ENCODE measurements at places on chromosomes 1 and 21.
A peak's percentile ranks its signal among the peaks of the same experiment; 100 is the strongest.

- no peak for DNase-seq
Measured at GRCh38 chr1:64179588-64179987, 23.8 kb upstream of the UBE2U start.

DNA sequence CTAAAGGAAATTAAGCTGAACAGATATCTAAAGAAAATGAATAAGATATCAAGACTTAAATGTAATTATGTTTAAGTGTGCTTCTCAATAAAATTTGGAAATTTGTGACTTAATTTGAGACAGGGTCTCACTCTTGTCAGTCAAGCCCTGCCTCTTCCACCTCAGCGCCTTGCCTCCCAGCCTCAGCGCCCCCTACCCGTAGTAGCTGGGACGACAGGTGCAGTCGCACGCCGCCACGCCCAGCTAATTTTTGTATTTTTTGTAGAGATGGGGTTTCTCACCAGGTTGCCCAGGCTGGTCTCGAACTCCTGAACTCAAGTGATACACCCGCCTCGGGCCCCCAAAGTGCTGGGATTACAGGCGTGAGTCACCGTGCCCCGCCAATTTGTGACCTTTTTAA, 117.0 kb downstream of the CLEC20A start:
- DNase-seq: no peak

- DNase-seq: no peak
Measured at GRCh38 chr1:32047701-32048100, 25.0 kb upstream of the TMEM39B start.

- no peak for DNase-seq
Measured at GRCh38 chr1:108554682-108555427, 5.0 kb upstream of the EEIG2 start.

- DNase-seq: no peak
Measured at GRCh38 chr21:17402937-17403336, 109.9 kb upstream of the CXADR start.

DNA sequence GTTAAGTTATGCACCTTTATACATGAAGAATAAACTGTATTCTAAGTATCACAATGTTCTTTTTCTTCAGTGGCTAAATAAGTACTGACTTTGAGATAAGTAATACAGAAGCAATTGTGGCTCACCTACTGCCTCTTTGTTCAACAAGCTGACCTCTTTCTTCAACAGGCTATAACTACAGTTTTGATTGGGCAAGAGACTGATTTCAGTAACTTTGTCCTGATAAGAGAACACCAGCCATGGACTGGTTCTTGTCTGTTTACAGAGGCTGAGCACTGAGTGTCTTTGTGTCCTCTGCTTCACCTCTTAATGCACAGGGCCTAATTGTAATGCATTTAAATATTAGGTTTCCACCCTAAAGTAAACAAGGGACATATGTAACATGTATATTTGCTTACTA, 34.6 kb upstream of the PDE4B start:
- DNase-seq: no peak

DNA sequence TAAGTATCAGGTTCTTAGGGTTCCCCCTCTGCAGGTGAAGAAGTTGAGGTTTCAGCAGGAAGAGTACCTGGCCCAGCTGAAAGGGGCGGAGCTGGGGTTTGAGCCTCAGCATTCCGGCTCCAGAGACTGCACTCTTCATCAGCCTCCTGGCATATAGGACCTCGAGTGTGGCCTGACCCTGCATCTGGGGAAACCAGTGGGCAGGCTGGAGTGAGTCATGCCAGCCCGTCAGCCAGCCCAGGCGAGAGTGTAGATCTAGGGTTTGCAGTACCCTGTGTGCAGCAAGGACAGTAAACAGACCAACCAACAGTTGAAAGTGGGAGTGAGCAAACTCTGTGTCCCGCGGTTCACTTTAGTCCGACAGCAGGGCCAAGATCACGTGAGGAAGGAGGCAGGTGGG, 14.1 kb downstream of the MFSD2A start:
- DNase-seq: no peak

DNA sequence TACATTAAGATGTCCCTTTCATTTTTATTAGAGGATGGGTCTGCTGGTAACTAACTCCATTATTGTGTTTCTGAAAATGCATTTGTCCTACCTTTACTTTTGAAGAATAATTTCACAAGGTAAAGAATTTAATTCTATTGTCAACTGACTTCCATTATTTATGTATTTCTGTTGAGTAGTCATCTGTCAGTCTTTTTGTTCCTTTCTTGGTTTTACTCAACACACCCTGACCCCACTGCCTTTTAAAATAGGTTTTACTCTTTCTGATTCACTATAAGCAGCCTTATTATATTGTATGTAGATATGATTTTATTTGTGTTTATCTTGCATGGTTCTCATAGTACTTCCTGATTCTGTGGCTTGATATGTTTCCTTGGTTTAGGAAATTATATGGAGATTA, 237.5 kb downstream of the TGFB2 start:
- DNase-seq: no peak

GRCh38 chr1:60415696-60416095, 342.1 kb upstream of the C1orf87 start:
- no peak for DNase-seq

- DNase-seq: no peak
Measured at GRCh38 chr1:197598935-197599334, 176.3 kb downstream of the DENND1B start.

DNA sequence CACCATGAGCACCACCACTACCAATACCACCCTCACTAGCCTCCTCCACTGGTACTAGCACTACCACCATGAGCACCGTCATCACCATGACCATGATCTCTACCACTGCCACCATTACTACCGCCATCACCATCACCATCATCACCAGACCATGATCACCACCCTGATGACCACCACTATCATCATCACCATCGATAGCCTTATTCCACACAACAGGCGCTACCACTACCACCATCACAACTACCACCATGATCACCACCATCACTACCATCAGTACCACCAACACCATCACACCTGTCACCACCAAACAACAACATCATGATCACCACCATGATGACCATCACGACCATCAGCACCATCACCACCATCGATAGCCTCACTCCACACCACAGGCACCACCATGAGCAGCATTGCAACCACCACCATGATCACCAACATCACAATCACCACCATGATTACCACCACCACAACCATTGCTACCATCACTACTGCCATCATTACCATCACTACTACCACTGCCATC, 56.6 kb upstream of the CASZ1 start:
- DNase-seq: no peak

DNA sequence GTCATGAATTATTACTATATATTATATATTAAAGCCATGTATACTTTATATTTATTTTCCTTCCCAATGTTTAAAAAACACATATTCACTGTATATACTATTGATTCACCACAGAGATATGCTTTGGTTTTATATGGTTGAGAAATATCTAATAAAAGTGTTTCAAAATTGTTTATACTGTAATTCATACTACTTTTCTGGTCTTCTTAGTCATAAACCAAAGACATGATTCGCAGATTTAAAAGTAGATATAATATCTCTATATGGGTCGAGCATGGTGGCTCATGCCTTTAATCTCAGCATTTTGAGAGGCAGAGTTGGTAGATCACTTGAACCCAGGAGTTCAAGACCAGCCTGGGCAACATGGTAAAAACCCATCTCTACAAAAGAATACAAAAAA, 738.4 kb downstream of the USP25 start:
- DNase-seq: no peak

DNA sequence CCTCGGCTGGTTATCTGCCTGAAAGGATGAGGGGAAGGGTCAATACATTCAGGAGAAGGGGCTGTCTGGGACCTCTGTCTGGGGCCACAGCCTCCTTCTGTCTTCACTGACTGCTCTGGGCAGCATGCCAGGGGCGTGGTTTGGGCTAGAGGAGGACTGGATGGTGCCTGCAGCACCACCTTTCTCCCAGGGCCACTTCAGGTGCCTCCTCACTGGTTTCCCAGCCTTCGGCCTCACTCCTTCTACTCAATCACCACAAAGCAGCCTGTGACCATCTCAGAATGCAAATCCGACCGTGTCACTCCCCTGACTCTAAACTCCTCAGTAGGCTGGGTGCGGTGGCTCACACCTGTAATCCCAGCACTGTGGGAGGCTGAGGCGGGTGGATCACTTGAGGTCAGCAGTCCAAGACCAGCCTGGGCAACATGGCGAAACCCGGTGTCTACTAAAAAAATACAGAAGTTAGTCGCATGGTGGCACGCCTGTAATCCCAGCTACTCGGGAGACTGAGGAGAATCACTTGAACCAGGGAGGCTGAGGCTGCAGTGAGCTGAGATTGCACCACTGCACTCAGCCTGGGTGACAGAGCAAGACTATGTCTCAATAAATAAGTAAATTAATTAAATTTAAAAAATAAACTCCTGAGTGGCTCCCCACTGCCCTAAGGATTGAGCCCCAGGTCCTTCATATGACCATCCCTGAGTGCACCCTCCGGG, 50.1 kb upstream of the ECE1 start:
- DNase-seq: no peak

GRCh38 chr1:58782178-58783089, 1.4 kb downstream of the JUN start:
- DNase-seq: peak; percentile 63

GRCh38 chr1:178870944-178871343, at the start of gene ANGPTL1:
TSS of gene ANGPTL1 (minus strand) at chr1:178871077. CDS start at chr1:178865776, 5,301 bp downstream.
- no peak for DNase-seq

GRCh38 chr1:2787163-2787911, 14.2 kb downstream of the TTC34 start:
- no peak for DNase-seq

GRCh38 chr21:46515109-46515508, 56.4 kb downstream of the DIP2A start:
- peak; percentile 47 for DNase-seq

- DNase-seq: no peak
Measured at GRCh38 chr1:28301368-28302174, 27.3 kb upstream of the MED18 start.

- no peak for DNase-seq
Measured at GRCh38 chr1:196515904-196516303, 92.3 kb downstream of the KCNT2 start.

GRCh38 chr21:34722684-34723300, 54.0 kb downstream of the CLIC6 start:
- peak; percentile 27 for DNase-seq

DNA sequence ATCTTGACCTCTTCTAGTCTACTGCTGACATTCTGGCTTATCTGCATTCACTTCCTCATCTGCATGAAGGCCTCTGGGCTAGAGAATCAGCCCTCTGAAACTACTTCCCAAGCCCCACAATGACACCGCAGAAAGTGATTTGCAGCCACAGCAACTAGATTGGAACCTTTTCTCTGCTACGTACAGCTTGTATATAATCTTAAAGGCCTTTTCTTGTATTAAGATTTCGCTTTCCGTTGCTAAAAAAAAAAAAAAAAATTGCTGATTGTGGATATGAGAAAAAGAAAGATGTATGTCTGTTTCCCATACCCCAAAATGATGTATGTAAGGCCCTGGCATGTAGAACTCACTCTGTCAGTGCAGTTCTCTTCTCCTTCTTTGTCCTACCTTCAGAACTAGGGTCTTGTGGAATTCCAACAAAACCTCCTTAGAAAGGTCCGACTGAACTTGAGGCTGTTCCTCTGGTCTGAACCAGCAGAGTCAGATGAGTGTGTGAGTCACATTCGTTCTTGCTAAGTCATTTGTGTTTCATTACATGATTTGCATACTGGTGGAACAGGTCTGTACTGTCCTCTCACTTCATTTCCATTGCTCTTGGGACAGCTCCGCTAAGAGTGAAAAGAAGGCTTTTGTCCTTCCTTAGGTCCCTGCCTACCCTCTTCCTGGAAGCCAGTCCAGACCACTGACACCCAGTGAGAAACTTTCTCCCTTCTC, 62.7 kb downstream of the PLPP3 start:
- DNase-seq: no peak

- no peak for DNase-seq
Measured at GRCh38 chr1:183838221-183838620, 33.3 kb downstream of the RGL1 start.

GRCh38 chr1:110488867-110489266, 30.1 kb downstream of the KCNA10 start:
- no peak for DNase-seq

All from CD4-positive, alpha-beta T cell treated with Interleukin-10 for 1 hour (primary cell).